ENCODE measurements at places on chromosomes 6 and 20.
A peak's percentile ranks its signal among the peaks of the same experiment; 100 is the strongest.

GRCh38 chr6:93337014-93337413 is 82.3 kb downstream of the EPHA7 start:
- DNase-seq = no peak

- DNase-seq = no peak
Observed at GRCh38 chr6:93120154-93120742, 299.1 kb downstream of the EPHA7 start.

- no peak for DNase-seq
Observed at GRCh38 chr20:58208944-58209343, 19.5 kb downstream of the ANKRD60 start.

GRCh38 chr6:40881501-40881900 is 157.5 kb downstream of the UNC5CL start:
- no peak for DNase-seq

DNA sequence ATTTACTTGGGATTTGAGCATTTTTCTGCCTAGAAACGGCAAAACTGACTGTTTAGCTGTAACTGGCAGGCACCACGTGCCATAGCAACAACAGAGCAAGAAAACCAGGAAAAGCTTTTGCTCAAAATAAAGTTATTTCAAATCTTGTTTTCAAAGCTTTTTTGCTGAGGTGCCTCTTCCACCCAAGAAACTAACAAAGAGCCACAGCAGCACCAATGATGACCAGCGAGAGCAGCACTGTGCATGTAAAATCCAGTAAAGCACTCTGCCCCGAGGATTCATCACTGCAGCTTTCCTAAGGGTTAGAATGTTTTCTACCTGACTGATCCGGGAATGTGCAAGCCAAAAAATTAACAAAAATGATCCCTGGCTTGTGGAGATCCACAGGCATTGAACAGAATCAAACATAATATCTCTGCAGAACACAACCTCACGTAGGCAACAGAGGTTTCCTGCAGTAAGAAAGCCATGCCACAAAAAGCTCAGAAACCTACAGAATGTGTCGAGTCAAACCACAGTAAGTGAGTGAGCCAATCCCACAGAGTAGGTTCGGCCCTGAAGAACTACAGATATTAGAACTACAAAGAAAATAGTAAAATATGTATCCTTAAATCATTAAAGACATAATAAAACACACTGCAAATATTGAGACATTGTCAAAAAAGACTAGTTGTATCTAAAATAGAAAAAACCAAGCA is 7.4 kb upstream of the ULBP3 start:
- no peak for DNase-seq

GRCh38 chr6:125169058-125169457 is 15.5 kb downstream of the TPD52L1 start:
- DNase-seq = no peak

GRCh38 chr6:73968221-73968757 is 272.3 kb downstream of the CD109 start:
- DNase-seq = no peak

- no peak for DNase-seq
Observed at GRCh38 chr6:88119769-88120168, 46.4 kb downstream of the CNR1 start.

DNA sequence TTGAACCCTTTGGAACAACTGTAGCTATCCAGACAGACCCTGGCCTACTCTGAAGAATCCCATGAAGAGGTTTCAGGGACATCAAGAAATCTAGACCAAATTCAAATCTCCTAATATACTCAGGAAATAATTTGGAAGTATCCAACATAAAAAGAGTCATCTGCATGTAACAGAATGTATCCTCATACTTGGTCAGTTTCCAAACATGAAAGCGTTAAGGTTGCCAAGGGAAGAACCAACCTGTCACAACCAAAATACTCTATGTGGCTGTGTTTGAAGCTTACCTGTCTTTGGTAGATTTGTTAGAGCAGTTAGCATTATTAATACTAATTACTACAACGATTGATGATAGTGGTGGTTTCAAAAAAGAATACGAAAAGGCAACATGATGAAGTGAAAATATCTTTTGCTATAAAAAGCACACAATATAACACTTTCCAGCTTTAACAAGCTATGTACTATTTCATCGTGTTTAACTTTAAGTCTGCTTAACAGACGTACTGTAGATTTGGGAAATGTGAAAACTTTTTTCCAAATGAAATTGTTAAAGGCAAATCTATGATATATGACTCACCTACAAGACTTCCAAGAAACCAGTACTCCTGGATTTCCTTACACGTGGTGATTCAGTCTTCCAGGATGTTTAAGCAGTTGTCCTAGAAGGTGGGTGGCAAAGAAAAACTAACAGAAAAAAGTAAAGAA is 46.6 kb upstream of the ENPP1 start:
- DNase-seq = no peak

DNA sequence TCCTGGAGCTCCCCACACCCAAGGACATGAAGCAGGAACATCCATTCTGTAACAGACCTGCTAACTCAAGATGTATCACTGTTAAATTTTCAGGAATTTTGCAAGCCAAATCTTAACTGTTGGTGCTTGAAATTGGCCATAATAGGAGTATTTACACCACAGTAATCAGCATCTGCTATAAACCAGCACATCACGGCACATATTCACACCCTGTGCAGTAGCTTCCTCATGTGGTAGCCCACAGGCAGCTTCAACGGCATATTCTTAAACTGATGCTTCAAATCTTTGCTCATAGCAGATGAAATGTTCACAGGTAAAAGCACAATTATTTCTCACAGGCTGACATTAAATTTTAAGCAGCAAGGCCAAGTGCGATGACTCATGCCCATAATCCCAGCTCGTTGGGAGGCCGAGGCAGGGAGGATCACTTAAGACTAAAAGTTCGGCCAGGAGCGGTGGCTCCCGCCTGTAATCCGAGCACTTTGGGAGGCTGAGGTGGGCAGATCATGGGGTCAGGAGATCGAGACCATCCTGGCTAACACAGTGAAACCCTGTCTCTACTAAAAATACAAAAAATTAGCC is 43.5 kb upstream of the LYRM2 start:
- no peak for DNase-seq

- DNase-seq = no peak
Observed at GRCh38 chr6:2471472-2471871, 226.1 kb upstream of the GMDS start.

- no peak for DNase-seq
Observed at GRCh38 chr6:40440053-40440452, 147.1 kb downstream of the LRFN2 start.

DNA sequence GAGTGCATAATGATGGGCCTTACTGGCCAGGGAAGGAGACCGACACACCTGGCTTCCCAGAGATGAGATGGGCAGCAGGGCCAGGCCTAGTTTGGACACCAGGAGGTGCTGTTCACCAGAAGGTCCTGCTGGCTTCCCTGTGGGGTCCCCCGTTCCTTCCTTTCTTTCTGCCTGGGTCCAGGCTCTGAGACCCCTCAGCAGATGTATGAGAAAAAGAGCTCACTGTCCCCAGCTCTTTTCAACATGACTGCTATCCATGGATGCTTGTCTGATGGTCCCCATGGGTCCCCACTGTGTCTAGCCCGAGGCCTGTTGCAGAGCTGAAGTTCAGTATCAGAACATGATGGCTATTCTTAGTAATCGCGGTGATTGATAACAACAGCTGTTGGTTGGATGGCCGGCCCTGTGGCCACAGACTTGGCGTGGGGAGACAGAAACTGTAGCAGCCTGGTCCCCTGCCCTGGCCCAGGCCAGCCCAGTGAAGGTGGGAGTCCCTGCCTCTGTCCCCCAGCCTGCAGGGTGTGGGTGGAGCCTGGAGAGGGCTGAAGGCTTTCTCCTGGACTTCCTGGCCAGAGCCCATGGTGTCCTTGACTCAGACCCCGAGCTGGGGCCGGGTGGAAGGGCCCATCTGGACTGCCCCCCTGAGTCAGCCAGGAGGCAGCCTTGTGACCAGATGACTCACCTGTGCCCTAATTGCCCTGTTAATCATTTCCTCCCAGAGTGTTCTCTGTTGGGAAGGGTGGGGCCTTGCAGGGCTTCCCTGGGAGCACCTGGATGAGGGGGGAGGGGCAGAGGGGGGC is 9.9 kb upstream of the BAK1 start:
- peak; percentile 67 for DNase-seq

DNA sequence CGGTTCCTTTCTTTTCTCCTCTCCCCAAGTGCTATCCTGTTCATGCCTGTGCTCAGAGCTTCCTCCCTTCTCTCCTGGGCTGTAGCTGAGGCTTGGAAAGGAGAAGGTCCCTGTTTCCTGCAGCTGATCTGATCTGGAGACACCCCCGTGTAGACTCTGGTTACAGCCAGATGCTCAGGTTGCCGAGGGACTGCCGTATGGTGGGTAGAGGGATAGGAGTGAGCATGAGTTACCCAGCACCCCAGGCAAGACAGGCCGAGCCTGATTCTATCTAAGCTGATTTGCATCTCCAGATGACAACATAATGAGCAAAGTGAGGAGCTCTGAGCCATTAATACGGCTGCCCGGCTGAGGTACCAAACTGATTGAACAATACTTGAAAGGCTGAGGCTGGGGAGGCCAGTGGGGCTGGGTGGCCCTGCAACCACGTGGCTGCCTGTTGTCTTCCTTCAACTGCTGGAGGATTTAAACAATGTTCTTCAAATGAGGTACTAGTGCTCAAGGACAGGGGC is 91.8 kb downstream of the ASXL1 start:
- no peak for DNase-seq

GRCh38 chr6:38774929-38775707 is 60.0 kb downstream of the DNAH8 start:
- no peak for DNase-seq

GRCh38 chr6:123663436-123663835 is 26.7 kb upstream of the TRDN start:
- no peak for DNase-seq

DNA sequence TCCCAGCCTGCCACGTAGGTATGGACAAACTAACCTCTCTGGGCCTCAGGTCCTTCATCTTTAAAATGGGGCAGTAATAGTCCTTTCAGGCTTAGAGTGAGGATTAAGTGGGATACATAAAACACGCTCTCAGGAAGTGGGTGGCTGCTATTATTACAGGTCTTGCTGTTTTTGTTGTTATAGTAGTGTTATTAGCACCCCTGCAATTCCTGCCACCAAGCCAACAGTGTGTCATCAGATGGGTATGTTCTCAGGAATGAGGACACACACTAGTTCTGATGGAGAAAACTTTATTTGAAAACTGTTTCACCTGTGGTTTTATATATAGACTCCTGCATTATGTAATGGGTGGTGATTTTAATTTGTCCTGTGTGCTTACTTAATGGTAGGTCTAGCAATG is 131.7 kb downstream of the LRRC1 start:
- DNase-seq = no peak

DNA sequence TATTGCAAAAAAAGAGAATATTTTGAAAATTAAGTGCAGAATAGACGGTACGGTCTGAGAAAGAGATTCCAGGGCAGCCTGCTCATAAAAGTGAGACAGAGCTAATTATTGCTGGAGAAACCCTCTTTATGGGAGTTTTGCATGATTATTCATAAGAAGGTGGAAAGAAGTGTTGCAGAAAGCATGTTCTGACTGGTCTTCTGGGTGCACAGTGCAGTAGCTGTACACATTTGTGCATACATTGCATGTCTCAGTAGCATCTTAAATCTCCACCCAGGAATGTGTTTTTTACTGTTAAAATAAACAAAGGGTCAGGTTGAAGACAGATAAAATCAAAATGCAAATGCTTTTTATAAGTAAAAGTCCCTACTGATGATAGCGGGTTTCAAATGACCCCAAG is 1813.6 kb upstream of the DEFB115 start:
- peak; percentile 48 for DNase-seq

DNA sequence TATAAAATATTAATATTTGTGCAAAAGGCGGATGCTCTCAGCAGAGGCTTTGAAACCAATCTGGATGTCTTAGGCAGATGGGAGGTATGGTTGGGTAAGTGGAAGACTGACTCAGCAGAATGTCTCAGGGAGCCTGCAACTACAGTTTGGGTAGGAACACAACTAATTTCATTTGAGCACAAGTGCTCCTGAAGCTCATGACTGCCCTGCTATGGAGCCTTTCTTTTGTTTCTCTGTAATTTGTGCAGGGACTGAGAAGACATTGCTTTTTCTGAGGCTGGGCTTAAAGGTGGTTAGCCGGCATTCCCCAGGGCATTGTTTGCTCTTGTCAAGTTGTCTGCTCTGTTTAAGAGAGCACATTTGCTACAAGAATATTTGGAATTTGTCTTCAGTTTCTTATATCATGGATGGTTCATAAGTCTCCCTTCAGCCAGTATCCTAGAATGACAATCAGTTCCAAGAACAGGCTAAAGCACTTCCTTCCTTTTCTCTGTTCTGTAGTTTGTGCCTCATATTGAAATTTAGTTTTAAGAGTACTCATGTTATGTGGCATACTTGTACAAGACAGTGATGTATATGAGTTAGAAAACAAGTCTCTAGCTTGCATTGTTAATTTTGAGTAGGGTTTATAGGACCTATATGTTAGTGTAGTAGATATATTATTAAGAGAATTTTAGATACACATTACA is 208.3 kb downstream of the ZFAND3 start:
- no peak for DNase-seq

GRCh38 chr6:85460921-85461797 is 11.3 kb downstream of the NT5E start:
- DNase-seq = peak; percentile 60

DNA sequence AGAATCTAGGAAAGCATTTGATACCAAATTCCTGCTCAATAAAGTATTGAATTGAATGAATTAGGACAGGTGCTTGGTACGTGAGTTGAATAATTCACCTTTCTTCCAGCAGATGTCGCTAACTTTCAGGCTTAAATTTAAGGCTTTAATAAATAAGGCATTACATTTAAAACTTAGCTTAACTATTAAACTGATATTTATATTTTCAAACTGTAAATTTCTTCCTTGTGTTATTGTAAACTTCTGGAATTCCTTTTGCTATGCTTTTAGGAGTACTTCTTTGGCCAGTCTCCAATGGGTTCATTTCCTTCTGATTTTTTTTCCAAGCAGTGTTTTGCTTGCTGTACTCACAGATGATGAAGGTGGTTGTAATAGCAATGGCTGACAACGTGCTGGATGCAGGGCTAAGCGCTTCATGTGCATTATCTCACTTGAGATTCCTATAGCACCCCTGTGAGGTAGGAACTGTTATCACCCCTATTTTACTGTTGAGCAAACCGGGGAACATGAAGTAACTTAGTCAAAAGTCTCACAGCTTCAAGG is 71.3 kb upstream of the SLC2A12 start:
- no peak for DNase-seq

DNA sequence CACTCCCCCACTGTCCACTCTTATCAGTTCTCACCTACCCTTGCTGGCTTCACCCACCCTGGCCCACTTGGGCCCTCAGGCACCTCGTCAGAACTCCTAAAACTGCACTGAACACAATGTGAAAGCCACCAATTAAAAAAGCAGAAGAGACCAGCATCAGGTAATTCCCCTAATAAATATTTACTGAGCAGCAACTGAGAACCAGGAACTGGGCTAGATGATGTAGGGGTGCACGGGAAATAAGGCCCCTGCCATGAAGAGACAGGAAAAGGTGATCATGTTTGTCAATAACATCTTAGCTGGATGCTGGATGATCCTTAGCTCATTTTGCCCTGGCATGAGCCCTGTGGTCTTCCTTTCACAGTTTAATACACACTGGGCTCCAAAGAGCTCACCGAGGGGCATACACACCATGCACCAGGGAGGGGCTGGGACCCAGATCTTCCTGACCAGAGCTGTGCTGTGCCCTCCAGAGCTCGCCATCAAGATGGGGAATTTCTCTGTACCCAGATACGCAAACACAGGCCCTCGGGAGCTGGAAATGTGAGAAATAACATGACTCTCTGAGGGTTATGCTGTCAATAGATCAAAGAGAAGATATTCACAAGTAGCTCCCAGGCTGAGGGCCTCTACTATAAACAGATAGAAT is 113.6 kb upstream of the SLC22A16 start:
- DNase-seq = peak; percentile 26

Data from activated CD4-positive, alpha-beta memory T cell treated with anti-CD3 and anti-CD28 coated beads for 36 hours (primary cell).